ENCODE measurements at places on chromosomes 4 and X.

DNA sequence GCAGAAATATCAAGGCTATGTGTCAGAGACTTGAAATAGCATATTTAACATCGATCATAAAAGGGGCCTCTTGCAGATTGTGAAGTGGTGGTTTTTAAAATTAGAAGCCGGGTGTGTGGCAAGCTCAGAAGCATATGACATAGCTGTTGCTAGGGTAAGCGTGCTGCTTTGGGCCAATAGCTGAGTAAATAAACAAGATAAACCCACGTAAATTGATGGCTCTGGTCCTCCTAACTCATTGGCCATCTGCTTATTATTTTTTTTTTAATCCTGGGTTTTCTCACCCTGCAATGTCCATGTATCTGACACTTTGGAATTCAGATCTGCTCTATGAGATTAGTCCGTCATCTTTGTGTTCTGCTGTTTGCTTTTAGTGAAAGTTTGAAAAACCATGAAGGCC is 32.6 kb upstream of the STOX2 start:
- no peak for DNase-seq

- DNase-seq: no peak
Observed at GRCh38 chr4:158818560-158819140, 49.8 kb downstream of the FNIP2 start.

DNA sequence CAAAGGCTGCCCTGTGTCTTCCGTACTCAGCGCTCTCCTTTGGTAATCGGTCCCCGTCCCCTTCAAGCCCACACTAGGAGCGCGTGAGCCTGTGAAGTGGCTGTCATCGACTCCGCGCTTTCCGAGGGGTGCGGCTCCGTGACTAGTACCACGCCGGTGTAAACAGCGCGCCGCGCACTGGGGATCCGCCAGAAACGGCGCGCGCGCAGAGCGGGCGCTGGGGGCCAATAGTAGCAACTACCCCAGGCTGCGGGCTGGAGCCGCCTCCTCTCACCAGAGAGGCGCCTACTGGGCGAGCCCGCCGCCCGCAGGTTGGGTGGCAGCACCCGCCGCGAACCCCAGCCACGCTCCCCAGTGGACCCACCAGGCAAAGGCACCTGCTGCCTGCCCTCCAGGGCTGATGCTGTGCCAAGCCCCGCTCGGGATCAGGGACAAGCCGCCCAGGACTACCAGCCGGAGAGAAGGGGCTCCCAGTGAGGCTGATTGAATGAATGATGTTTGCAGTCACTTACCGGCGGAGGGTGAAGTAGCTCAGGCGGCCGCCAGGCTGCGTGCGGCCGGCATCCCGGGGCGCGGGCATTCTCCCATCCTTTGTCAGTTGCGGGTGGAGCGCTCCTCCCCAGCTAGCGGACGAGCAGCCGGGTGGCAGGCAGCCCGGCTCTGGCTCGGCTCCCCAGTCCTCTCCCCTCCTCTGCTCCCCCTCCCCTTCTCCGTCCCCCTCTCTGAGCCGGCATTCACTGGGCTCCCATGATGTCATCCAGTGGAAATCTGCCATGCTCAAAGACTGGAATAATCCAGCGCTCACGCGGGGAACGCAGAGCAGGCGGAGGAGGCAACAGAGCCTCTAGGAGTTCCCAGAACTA is 370.3 kb upstream of the SMIM31 start:
- no peak for DNase-seq

DNA sequence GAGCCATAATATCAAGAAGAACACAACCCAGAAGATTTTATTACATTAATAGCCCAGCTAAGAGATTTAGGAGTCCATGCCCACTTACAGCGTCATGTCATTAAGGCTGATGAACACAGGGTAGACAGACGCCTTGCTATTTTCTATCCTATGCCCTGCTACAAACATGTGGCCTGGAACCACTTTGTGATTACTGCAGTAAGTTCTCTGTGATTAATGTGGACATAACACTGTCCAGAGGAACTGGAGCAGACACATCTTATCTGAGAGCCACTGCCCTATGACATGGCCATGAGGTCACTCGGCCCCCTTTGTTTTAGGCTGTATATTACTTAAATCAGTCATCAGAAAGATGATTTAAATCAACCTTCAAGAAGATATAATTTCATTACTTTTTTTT is 211.7 kb downstream of the MAML3 start:
- DNase-seq: no peak

GRCh38 chrX:129956145-129956544 is 26.3 kb upstream of the BCORL1 start:
- no peak for DNase-seq

GRCh38 chr4:70187216-70187615 is 8.3 kb upstream of the ODAM start:
- no peak for DNase-seq

- no peak for DNase-seq
Observed at GRCh38 chr4:159390648-159391047, 287.8 kb downstream of the RAPGEF2 start.

GRCh38 chr4:35978551-35978950 is 265.8 kb downstream of the ARAP2 start:
- DNase-seq: no peak

DNA sequence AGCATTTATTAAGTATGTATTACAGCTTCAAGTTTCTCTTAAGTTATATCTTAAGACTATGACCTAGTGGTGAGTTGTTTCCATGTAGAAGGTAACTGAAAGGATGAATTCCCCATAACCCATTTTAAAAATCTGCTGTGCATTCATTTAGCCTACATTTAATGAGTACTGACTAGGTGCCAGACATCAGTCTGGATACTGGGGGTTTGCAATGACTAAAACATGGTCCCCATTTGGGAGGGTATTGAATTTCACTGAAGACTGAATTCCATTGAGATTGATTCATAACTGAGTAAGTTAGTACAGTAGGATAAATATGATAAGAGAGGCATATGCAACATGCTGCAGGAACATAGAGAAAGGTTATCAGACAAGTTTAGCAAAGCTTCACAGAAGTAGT is 241.5 kb downstream of the FRAS1 start:
- DNase-seq: no peak

GRCh38 chr4:47531241-47531953 is 46.3 kb downstream of the ATP10D start:
- no peak for DNase-seq

DNA sequence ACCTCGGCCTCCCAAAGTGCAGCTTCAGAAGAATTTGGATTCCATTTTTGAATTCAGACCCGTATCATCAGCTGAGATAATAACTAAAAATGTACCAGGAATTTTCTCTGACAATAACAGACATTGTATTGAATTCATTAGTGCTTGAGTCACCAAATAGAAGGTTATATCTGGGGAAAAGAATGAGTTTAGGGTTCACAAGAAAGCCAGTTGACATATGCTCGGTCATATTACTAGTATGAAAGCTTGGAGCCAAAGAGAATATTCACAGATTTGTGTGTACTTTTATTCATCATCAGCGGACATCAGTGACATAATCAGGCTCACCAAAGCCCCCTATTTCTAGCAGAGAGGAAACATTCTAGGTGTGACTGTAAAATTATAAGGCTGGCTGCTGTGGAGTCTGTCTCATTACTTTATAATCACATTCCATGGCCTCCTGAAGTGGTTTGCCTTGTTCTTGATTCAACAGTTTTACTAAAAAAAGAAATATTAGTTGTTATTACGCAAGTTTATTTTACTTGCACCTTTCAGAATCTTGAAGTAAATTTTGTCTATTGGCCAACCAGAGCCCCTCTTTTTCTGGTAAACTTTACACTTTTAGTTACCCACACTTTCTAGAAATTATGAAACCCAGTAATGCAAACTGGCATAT is 14.6 kb upstream of the DCTD start:
- DNase-seq: no peak

- no peak for DNase-seq
Observed at GRCh38 chr4:93649828-93650227, 178.7 kb upstream of the ATOH1 start.

- DNase-seq: no peak
Observed at GRCh38 chr4:169311643-169312365, 41.0 kb upstream of the SH3RF1 start.

- no peak for DNase-seq
Observed at GRCh38 chr4:101355767-101356702, 8.7 kb upstream of the PPP3CA start.

- no peak for DNase-seq
Observed at GRCh38 chrX:119398587-119398973, 556 bp upstream of the SLC25A43 start.

GRCh38 chr4:74623041-74623440 is 171.3 kb downstream of the BTC start:
- DNase-seq: no peak

DNA sequence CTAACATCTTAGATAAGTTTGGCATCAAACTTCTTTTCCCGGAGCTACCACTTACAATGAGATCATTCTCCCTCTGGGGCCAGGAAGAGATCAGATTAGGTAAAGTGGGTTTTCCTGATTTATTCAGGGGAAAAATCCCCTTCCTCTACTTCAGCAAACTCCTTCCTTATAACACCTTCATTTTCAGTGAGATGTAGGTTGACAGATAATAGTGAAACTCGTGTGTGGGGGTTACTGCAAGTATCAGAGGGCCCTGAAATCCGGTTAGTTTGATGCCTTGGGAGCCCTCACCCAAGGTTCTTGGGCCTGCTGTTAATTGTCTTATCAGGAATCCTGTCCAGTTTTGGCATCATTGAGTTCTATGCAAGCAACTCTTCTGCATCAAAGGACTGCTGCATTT is 10.8 kb downstream of the FTHL17 start:
- no peak for DNase-seq

- no peak for DNase-seq
Observed at GRCh38 chr4:54228056-54228527, 1.0 kb upstream of the PDGFRA start.

DNA sequence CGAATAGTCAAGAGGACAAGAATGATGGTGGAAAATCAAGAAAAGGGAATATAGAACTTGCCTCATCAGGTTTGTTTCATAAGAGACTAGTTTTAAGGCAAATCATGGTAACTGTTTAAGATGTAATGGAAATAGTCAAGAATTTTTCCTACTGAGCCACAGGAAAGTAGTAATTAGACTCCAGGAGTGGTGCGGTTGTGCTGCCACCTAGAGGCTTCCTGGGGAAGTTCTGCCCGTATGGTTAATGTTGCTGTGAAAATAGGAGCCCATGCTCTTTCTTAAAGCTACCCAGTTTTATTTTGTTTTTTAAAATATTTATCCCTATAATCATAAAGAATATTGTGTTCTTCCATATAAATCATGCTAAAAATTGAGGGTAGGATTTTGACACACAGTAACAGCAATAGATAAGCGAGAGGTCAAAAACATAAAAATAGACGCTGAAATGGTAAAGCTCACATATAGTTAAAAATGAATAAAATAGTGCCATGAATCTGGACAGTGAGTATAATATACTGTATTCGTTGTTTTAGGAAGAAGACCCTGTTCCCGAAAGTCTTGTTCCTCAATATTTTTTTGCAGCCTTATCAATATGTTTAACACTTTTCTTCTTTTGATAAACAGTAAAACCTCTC is 87.0 kb downstream of the PHOX2B start:
- DNase-seq: no peak

GRCh38 chr4:36288731-36289426 is 7.5 kb downstream of the DTHD1 start:
- no peak for DNase-seq

- DNase-seq: peak; percentile 28
Observed at GRCh38 chrX:7083468-7084396, 63.8 kb upstream of the STS start.

- no peak for DNase-seq
Observed at GRCh38 chr4:168796362-168797106, 213.5 kb downstream of the CBR4 start.

DNA sequence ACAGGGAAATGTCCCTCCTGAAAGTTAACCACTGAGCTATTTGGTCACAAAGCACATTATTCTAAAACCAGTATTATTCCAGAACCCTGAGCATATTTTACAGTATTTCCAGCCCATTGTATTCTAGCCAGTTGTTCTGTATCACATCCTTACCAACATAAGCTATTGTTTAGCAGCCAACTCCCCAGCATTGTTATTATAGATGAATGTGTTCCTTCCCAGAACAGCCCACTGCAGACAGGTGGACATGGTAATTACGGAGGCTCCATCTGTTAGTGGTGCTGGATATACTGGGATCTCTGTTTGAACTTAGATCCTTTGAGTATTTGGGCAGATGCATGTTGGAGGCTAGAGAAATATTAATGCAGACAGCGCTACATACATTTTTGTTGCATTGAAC is 126.1 kb downstream of the MGST2 start:
- no peak for DNase-seq

DNA sequence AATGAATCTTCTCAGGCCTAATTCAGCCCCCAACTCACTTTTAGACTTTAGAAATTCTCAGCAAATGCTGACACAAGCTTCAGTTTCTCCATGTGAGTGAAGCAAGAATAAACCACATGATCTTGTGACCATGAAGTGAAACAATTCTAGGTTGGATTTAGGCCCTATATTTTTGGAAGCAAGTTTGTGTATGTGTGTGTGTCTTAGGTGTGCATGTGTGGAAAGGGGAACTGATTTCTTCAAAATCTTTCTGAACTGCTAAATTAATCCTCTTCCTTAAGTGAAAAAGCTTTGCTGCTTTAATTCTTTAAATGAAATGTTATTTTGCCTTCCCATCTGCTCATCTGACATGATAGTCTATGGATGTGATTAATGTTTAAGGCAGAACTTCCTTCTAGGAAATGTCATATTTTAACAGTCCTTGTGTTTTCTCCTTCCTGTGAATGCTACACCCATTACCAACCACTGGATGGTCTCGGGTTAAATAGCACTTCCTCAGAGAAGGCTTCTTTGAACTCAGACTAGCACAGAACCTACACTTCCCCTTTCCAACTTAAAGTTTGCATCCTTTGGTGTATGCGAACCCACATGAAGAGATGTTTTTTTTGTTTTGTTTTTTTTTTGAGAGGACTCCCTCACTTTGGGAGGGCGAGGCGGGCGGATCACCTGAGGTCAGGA is 1.2 kb upstream of the TMEM144 start:
- no peak for DNase-seq

DNA sequence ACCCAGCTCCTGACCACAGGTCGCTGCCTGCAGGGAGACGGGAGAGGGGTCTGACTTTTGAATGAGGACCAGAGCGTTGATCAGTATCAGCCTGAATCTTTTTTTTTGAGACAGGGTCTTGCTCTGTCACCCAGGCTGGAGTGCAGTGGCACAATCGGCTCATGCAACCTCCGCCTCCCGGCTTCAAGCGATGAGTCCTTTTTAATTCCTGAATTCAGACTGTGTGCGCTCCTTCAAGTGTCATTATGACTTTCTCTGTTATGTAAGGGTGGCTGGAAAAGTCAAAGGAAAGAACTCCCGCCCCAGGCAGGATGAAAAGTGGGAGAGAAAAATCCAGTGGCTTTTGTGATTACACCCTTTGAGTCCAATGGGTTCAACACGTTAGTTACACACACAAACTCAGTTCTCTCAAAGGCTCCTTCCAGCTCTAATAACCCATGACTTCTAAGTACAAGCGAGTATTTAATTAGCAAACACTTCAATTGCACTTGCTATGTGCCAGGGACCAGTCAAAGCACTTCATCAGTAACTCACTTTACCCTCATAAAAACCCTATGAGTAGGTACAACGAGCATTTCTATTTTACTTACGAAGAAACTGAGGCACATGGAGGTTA is 44.4 kb downstream of the PDHA1 start:
- DNase-seq: no peak

GRCh38 chrX:35382966-35383365 is 415.2 kb upstream of the MAGEB16 start:
- no peak for DNase-seq

All from activated CD8-positive, alpha-beta memory T cell treated with anti-CD3 and anti-CD28 coated beads for 1 hour (primary cell).